ENCODE measurements at places on chromosomes 5 and 9.
A peak's percentile ranks its signal among the peaks of the same experiment; 100 is the strongest.

DNA sequence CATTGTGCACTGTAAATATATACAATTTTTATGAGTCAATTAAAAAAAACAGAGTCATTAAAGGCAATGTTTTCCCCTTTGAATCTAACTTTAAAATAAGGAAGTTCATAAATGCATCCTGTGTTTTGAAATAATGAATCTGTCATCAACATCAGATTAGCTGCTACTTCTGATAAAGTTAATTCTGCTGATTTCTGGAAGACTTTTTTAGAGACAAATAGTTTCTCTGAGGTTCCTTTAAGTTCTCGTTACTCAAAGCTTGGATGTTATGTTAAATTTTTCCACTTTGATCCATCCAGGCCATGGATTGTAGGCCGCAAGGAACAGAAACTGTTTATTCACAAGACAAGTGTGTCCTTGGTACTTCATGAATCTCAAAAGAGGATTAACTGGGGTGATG is 115.5 kb downstream of the CARTPT start:
- DNase-seq, result no peak

DNA sequence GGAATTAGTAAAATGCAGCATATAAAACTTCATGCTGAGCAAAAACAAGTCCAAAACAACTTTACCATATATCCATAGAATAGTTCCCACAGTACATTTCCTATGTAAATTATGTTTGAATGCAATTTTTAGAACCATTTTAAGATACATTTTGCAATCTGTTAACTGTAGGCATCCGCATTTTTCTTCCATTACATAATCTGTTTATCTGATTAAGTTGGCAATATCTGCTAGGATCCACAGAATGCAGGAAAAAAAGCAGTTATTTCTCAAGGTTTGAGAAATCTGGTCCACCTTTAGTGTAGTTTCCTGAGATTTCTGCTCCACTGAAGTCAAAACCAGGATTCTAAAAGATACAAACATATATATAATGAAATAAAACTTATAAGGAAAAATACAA is 6.2 kb downstream of the NUDCD2 start:
- DNase-seq, result no peak

DNA sequence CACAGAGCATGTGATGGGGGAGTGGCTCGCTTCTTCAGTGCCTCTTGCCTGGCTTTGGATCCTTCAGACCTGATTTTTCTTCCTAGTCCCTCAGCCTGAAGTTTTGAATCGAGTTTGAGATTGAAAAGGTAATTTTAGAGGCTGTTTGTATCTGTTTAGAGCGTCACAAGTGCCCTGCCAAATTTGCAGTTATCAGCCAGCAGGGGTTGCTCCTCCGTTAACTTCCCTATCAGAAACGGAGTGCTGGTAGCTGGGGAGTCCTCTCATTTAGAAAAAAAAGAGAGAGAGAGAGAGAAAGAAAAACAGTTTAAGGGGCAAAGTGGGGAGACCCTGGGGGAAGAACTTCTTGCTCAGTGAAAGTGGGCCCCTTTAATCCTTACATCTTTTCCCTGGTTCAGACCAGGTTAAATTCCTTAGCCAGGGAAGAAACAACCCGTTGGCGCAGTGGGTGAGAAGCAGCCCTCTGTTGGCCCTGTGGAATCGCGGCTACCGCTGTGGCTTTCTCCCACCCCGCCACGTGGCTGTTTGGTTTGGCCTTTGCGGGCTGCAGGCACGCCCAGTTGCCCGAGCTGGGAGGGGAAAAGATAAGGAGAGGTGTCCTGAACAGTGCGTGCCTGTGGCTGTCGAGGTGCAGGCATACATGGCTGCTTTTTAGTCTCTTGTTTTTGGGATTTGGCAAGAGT is 576.7 kb upstream of the ACO1 start:
- DNase-seq, result no peak

- no peak for DNase-seq
These were observed 25.9 kb downstream of the UGCG start for GRCh38 chr9:111922324-111923013.

DNA sequence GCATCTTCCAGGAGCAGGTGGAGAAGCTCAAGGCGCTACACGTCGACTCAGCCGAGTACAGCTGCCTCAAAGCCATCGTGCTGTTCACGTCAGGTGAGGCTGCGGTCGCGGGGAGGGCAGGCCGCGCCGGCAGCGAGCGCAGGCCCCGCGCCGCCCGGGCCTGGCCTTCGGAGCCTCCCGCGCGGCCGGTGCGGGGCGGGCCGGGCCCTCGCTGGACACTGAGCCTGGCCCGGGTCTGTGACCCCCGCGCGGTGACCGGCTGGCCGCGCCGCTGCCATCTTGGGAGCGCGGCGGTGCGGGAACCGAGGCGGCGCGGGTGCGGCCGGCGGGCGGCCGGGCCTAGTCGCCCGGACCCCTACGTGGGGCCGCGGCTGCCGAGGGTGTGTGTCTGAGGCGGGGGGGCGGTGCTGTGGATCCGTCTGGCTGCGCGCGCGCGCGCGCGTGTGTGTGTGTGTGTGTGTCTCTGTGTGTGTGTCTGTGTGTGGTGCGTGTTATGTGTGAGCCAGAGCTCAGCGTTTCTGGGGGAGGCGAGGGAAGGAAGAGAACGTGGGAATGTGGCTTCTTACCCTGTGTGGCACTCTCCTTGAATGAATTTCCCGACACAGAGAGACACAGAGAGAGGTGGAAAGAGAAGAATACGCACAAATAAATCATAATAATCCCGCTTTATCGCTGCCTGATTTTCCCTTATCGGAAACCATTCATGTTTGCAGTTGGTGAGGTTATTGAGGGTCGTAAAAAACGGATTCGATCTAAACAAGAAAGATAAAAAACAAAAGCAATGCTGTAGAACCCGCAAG is 5.5 kb downstream of the NR2F1 start:
- no peak for DNase-seq

DNA sequence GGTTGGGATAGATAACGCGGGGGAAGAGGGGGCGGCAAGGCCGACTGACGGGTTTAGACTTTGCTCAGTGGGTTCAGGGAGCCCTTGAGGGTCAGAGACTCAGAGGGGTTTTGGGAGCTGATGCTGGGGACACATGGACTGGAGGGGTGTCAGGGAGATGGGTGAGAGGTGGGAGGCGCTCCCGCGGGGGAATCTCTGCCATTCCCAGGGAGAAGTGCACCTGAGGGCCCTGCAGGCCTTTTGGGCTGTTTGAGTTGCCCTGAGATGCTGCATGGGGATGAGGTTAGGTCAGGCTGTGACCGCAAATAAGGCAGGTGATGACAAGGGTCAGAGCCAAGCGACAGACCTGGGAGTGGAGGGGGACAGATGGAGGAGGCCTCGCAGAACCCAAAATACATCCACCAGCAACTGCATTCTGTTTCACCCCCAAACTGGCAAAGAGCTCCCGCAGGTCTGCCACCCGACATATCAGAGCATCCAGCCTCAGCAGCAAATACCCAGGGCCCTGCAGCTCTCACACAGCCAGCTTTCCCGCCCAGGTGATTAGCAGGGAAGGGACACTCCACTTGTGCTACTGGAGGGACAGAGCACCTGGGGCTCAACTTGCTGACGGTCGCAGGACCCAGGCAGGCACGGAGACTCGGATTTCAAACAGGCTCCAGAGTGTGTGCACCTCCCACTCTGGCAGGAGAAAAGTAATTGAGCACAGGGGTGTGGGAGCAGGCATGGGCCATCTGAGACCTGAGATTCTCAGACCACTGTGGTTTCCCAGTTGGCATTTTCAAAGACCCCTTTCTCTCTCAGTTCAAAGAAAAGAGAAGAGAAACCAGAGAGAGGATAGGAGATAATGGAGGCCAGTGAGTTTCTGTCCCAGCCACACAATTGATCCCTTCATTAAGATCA is 26.4 kb downstream of the TMOD1 start:
- DNase-seq, result no peak

DNA sequence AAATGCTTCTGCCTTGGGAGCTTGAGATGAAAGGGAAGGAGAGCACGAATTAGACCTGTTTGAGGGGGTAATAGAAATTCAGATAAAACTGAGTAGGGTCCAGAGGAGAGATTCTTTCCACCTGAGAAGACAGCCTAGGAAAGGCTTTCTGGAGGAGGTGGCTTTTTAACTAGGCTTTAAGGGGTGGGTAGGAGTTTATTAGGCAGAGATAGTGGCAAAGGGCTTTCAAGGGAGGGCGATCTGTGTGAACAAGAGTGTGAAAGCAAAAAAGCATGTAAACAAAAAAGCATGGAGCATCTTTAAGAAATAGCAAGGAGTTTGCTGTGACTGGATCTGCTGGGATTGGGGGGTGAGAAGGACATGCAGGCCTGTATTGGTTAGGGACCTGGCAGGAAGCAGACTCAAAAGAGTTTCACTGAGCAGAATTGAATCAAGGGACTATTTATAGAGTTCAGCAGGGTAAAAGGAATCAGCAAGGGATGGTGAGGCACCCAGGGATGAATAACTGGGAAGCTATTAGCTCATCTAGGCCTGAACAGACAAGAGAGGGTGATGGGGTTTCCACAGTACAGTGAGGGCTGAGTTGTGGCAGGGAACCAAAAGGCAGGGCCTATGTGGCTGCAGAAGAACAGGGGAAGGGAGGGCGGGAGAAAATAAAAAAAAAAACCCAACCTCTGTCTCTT is 18.8 kb downstream of the SLC1A1 start:
- peak; percentile 90 for DNase-seq

DNA sequence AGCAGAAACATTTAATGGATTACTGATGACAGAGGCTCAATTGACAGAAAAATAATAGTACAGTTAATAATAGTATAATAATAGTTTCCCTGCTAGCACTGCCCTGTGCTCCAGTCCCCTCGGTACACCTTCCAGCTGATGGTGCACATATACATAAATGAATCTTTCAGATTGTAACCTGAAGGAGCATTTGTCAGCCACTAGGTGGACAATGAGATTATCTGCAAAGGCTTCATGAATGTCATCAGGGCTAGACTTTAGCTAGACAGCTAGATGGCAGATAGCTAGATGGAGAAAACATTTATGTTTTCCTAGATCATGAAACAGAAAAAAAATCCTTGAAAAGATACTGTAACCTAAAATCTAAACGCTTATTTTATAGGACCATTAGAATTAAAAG is 304.4 kb upstream of the SMC2 start:
- DNase-seq, result peak; percentile 38

GRCh38 chr9:123091459-123091858 is 58.0 kb downstream of the GPR21 start:
- no peak for DNase-seq

- DNase-seq, result no peak
These were observed 38.9 kb downstream of the MED27 start for GRCh38 chr9:132040808-132041207.

GRCh38 chr5:109324931-109325330 is 84.8 kb downstream of the PJA2 start:
- DNase-seq, result no peak

DNA sequence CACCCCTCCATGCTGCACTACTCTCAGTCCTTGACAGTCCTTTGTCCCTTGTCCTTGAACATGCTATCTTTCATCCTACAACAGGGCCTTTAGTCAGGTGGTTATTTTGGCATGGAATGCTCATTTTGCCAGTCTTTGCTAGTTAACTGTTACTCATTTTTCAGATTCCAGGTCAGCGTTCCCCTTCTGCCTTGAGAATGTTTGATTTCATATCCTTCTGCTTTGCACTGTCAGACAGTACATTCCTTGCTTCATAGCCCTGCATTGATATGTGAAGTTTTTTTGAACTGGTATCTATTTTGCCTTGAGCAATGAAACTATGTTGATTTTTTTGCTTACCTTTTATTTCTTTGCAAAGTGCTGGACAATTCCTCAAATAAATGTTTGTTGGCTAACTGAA is 638.2 kb upstream of the SEMA6A start:
- DNase-seq, result no peak

- no peak for DNase-seq
These were observed 4.8 kb downstream of the DNAH5 start for GRCh38 chr5:13939638-13940037.

GRCh38 chr5:27011274-27011673 is 27.1 kb downstream of the CDH9 start:
- DNase-seq, result no peak

GRCh38 chr5:6504677-6505415 is 56.2 kb downstream of the UBE2QL1 start:
- DNase-seq, result peak; percentile 55

- peak; percentile 82 for DNase-seq
These were observed at the start of gene ANXA6 for GRCh38 chr5:151157426-151158286. TSS of gene ANXA6 (minus strand) at chr5:151157779. CDS start at chr5:151147901, 9,878 bp downstream.

DNA sequence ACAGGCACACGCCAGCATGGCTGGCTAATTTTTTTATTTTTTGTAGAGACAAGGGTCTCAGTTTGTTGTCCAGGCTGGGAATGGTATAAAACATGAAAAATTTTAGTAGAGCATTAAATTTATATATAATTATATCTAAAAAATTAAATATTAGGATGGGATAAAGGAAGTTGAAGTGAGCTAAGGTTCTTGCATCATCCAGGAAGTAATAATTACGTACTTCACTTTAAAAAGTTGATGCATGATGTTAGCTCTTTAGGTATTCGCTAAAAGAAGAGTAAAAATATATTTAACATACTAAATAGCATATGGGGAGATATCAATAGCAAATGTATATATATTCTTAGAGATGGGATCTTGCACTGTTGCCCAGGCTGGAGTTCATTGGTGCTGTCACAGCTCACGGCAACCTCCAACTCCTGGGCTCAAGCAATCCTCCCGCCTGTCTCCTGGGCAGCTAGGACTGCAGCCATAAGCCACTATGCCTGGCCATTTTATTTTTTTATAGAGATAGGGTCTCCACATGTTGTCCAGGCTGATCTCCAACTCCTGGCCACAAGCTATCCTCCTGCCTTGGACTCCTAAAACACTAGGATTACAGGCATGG is 12.3 kb downstream of the DCAF10 start:
- DNase-seq, result no peak

GRCh38 chr5:121029536-121030245 is 565.6 kb downstream of the PRR16 start:
- peak; percentile 92 for DNase-seq

DNA sequence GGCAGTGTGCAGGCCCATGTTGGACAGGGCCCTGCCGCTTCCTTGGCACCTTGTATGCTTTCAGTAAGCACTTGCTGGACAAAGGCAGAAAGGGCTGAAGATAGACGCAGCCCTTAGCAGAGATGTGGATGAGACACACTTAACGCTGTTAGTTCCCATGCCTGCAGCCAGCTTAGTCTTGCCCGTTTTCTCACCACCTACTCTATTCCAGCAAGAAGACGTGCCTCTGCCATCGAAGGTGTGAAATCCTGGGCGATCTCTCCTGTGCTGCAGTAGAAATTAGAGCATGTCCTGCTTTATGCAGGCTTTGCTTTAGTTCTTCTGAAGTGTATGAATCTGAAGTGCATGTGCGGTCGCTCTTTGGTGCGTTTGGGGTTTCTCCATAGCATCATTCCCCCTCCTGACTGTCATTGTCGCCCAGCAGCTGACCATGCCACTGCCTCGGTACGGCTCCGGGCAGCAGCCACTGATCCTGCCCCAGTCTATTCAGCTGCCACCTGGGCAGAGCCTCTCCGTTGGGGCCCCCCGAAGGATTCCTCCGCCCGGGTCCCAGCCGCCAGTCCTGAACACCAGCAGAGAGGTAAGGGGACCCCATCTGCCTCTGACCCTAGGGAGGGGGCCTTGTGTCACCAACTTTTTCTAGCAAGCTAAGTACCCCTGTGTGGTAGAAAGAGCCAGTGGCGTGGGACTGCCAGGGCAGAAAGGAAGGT is 11.6 kb upstream of the POMT1 start:
- DNase-seq, result no peak

- DNase-seq, result no peak
These were observed 3.1 kb upstream of the ZSWIM6 start for GRCh38 chr5:61328791-61329549.

- DNase-seq, result peak; percentile 64
These were observed 179.3 kb downstream of the ALDH1A1 start for GRCh38 chr9:72773570-72773969.

Data from fibroblast of upper back skin (primary cell).